ENCODE measurements at places on chromosomes 6 and 20.
A peak's percentile ranks its signal among the peaks of the same experiment; 100 is the strongest.

DNA sequence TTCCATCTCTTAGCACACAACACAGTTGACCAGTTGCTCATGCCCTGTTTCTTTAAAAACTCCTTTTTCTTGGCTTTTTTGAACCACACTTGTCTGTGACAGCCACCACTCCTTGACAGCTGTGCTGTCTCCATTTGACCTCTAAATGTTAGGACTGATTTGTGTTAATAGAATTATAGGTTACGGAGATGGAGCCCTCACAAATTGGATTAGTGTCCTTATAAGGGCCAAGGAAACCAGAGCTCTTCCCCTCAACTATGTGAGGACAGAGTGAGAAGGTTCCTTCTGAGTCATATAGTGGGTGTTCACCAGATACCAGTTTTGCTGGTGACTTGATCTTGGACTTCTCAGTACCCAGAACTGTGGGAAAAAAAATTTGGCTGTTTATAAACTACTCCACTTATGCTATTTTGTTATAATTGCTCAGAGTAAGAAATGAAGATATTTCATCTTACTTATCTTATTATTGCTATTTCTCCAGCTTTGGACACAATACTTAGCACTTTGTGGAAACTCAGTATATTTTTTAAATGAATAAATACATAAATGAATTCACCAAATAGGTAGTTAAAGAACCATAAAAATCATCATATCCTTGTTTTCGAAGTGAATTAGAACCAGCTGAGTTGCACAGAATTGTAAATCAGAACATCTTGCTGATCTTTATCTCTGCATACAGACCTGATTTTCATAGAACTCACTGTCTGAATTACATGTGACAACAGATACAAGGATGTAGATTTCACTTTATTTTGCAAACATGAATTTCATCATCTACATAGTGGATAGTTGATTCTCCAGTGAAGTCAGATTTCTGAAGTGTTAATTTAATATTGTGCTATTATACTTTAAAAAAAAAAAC is 598.5 kb upstream of the IRAK1BP1 start:
- DNase-seq: no peak

DNA sequence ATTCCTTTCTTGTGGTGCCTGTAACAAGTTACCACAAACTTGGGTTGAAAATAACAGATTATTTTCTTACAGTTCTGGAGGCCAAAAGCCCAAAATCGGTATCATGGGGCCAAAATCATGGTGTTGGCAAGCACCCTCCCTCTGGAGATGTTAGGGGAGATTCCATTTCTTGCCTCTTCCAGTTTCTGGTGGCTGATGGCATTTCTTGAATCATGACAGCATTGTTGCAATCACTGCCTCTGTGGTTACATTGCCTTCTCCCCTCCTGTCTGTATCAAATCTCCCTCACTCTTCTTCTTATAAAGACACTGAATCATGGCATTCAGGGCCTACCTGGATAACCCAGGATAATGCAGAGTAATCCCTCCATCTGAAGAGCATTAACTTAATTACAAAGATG is 17.9 kb upstream of the TENT5A start:
- DNase-seq: no peak

DNA sequence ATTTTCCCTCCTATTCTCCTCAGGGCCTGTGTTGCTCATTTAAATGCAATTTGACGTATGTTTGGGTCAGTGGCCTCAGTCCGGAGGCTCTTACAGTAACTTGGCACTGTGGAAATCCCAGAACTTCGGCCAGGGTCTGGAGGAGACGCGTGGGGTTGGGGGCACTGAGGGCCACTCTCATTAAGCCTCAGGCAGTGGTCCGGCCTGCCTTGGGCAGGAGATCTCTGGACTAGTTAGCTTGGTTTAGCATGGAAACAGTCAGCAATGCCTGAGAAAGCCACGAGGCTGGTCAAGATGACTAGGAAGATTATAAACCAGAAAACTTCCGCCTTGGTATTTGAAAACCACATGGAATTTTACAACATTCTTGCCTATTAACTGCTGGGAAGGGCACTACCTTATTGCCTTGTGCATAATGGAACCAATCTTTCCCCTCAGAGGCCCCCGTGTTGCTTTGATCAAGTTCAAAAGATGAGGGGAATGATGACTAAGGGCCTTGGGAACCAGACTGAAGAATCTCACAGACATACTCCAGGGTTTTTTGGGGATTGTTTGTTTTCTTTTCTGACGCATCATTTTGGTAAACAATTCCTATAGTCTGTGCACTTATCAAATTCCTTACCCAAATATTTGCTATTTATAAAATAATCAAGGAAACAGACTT is 206.0 kb upstream of the PREP start:
- no peak for DNase-seq

DNA sequence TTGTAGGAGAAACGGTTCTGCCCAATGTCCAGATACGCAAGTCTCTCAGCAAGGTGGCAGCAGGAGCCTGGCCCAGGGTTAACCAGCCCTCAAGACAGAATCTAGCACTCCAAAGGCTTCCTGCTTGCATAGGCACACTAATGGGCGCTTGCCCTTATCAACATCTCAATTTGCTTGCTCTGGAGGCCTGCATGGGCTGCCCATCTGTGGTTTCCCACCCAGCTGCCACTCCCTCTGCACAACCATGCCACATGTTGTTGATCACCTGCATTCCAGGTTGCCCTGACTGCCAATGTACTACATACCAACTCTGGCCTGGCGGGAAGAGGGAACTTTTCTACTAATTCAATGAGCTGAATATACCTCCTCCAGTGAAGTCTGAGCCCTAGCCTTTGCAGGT is 74.6 kb downstream of the ATG5 start:
- no peak for DNase-seq

DNA sequence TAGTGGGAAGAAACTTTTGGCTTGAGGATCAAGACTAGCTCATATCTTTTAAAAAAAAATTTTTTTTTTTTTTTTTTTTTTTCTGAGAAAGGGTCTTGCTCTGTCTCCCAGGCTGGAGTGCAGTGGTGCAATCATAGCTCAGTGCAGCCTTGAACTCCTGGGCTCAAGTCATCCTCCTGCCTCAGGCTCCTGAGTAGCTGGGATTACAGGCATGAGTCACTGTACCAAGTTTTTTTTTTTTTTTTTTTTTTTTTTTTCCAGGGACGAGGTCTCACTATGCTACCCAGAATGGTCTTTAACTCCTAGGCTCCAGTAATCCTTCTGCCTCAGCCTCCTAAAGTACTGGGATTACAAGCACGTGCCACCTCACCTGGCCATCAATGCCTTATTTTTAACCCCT is 27.9 kb downstream of the GCLC start:
- no peak for DNase-seq

GRCh38 chr6:43495409-43495941 is 14.7 kb downstream of the LRRC73 start:
- DNase-seq: no peak

- DNase-seq: no peak
Measured at GRCh38 chr6:11944111-11944510, 68.0 kb upstream of the HIVEP1 start.

DNA sequence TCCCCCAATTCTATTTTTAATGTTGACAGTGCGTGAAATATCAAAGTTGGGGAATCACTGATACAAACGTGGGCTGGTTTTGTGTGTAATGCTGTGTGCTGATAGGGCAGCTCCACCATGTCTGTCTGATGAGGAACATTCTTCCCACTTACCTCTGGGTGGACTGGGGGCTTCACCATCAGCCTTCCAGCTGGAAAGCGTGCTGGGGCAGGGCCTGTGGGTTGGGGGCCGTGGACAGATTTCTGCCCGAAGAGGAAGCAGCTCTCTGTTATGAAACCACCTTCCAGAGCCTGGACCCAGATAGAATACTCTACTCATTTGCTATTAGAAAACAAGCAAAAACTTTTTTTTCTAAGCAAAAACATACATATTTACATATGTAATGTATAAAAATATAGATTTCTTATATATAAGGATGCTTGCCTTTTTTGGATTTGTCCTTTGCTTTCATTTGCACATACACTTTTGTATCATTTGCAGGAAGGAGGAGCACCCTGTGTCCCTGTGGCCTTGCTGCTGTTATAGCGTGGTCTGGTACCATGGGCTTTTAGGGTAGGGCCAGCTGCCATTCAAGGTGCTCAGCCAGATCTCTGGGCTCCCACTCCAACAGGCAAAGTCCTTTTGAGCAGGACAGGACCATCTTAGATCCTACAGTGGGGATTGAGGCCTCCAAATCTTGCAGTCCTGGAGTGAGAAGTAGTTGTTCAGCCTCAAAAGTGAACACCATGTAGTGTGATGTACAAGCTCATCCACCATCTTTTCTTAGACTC is 48.1 kb downstream of the DUSP22 start:
- no peak for DNase-seq

GRCh38 chr6:170459451-170459850 is 93.7 kb downstream of the PSMB1 start:
- peak; percentile 41 for DNase-seq

GRCh38 chr6:71488186-71488585 is 199.6 kb downstream of the OGFRL1 start:
- DNase-seq: no peak

GRCh38 chr20:45998337-45998736 is 10.4 kb upstream of the MMP9 start:
- DNase-seq: no peak

DNA sequence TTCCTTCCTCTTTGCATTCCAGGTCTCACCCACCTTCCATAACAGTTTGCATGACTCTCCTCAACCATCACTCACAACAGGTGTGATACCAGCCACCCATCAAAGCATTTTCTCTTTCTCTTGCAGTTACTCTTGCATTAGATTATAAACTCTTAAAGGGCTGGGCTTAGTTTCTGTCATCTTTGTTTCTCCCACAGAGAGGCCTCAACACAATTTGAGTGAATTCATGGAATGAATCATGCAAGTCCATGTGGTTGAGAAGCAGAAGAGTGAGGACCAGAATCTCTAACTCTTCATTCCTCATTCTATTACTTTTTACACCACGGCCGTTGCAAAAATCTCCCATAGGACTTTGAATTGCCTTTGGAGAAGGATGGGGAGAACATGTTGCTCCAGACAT is 31.4 kb downstream of the OGFRL1 start:
- no peak for DNase-seq

DNA sequence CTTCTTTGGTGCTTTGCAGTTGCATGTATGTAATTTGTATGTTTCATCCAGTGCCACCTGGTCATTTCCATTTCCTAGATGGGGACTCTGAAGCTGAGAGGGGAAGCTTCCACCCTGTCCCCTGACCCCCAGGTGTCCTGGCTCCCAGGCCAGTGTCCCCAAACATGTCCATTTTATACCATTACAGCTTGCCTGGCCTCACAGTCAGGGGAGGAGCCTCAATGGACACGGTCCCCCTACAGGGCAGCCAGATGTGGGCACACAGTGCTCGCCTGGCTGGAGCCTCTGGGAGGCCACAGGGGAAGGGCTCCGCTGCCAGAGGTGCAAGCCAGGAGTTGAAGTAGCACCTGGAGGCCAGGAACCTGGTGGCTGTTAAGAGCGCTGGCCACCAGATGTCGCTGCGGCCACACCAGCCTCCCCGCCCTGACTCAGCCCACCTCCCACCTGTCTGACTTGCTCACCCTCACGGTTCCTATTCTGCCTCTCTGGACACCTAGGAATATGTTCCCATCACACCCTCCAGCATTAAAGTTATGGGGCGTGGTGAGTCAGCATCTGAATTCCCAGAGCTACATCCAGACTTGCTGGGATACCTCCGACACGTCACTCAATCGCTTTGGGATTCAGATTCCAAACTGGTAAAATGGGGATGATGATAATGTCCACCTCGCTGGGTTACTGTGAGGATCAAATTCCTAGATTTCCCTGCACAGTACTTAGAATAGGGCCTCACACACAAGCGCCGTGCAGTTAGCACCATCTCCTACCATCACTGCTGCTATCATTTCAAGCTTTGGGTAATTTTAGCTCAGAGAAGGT is 107.4 kb downstream of the SULF2 start:
- DNase-seq: peak; percentile 73

- DNase-seq: no peak
Measured at GRCh38 chr6:168381726-168382458, 59.1 kb upstream of the SMOC2 start.

DNA sequence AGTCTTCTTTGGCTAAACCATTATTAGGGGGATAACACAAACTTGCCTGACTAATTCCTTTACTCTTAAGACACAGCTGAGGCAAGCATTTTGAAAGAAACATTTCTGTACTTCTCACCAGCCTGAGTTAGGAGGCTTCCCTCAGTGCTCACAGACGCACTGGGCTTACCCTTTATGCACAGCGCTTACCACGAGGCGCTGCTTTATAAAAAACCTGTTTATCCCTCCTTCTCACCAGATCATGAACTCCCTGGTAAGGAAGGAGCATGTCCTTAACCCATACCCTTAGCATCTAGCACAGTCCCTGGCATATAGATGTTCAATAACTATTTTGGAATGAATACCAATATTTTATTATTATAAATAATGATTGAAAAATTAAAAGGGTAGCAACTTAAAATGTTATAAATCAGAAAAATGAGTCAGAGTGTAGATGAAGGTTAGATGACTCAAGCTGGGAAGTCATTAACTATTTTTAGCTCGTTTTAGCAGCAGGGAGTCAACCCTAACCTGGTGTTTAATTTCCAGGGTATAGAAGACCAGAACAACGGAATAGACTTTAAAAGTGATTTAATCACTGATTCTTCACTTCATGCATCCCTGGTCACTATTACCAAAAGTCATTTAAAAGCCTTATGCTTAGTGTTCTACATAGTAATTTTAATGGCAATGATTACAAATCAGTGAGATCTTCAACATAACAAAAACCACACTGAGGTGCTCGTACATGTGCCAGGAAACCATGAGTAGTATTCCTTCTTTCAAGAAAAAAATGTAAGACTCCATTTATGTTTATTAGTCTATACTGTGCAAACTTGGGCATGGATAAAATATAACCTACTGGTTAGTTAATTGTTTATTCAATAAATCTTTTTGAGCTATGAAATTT is 4.1 kb upstream of the TPD52L1 start:
- no peak for DNase-seq

DNA sequence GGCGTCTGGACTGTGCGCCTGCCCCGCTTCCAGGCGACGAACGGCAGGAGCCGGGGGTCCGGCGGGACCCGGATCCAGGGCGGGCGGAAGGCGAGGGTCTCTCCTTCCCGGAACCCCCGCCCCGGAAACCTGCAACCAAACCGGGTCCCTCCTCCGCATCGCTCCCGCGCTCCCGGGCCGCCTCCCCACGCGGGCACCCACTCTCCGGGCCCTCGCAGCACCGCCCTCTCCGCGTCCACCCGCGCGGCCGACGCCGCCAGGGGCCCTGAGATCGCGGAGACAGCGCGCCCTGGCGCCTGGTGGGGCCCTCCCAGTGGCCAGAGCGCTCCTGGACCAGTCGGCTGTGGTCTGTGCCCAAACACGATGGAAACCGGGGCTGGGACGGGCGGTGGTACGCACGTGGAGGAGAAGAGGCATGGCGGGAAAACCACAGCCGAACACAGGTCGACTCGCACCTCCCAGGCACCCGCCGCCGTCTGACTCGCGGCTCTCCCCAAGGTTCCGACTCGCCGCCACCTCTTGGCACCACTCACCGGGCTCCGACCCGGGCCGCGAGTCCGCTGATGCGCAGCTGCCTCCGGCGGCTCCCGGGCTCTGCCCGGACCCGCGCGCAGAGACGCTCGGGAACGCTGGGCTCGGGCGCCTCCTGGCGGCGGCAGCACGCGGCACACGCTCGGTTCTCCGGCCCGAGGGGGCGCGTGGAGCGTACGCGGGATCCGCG is 7.9 kb downstream of the NKX2-2 start:
- peak; percentile 66 for DNase-seq

GRCh38 chr6:50961611-50962010 is 142.9 kb downstream of the TFAP2B start:
- DNase-seq: no peak

- DNase-seq: no peak
Measured at GRCh38 chr6:164042212-164042611, 627.7 kb downstream of the QKI start.
